NCI-H187 treated with DMSO at 0.1 percent for 48 hours (cell line): ENCODE measurements at places on chromosomes 6 and 20.

DNA sequence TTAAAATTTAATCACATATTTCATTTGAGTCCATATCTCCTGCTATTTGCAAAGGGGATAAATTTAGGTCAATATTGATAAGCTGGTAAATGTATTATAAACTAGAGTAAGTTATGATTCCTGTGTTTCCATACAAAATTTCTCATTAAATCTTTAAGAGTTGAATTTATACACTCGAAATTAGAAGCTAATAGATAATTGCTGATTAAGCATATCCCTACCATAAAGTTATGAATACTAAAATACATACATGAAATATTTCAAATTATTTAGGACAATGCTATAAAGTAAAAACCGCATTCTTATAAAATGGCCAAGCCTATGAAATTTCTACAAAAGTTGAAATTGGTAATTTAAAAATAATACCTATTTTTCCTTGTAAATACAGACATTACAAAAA, 71.5 kb downstream of the FAM184A start:
- DNase-seq, result no peak

- DNase-seq, result no peak
Measured at GRCh38 chr6:79598012-79598411, 33.1 kb upstream of the SH3BGRL2 start.

DNA sequence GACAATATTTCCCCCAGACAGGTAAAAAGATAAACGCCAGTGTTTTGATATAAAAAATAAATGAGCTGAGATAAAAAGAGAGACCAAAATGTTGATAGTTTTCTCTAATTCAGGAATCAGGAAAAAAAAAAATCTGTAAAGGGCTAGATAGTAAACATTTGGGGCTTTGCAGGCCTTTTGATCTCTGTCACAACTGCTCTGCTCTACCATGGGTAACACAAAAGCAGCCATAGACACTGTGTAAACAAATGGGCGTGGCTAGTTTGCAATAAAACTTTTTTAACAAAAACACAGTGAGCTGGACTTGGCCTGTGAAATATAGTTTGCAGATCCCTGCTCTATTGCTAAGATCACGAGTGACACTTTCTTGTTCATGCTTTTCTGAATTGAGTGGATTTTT, 219.1 kb upstream of the STXBP5 start:
- DNase-seq, result no peak

GRCh38 chr20:36728986-36729385, 16.9 kb downstream of the NDRG3 start:
- DNase-seq, result no peak

DNA sequence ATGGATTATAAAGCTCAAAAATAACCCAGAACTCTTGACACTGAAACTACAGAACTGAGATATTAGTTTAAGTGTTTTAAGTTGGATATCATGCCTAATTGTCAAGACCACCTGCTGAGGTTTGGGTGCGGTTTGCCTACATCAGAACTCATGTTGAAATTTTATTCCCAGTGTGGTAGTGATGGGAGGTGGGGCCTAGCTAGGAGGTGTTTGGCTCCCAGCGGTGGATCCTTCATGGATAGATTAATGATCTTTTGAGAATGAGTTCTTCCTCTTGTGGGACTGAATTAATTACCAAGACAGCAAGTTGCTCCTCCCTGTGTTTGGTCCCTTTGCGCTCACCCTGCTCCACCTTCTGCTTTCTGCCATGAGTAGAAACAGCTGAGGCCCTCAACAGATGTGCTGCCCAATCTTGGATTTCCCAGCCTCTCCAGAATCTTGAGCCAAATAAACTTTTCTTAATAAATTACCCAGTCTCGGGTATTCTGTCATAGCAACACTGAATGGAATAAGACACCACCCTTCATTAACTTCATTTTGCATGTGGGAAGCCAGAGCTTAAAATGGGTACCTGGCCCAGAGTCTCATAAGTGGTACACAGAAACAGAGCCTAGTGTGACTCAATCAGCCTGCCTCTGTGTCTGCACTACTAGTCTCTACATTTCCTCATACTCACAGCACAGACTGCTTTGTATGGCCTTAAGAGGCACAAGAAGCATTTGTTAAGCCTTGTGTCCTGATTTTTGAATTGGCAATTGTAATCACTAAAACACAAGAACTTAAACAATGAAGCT, 158.4 kb downstream of the IBTK start:
- DNase-seq, result no peak

DNA sequence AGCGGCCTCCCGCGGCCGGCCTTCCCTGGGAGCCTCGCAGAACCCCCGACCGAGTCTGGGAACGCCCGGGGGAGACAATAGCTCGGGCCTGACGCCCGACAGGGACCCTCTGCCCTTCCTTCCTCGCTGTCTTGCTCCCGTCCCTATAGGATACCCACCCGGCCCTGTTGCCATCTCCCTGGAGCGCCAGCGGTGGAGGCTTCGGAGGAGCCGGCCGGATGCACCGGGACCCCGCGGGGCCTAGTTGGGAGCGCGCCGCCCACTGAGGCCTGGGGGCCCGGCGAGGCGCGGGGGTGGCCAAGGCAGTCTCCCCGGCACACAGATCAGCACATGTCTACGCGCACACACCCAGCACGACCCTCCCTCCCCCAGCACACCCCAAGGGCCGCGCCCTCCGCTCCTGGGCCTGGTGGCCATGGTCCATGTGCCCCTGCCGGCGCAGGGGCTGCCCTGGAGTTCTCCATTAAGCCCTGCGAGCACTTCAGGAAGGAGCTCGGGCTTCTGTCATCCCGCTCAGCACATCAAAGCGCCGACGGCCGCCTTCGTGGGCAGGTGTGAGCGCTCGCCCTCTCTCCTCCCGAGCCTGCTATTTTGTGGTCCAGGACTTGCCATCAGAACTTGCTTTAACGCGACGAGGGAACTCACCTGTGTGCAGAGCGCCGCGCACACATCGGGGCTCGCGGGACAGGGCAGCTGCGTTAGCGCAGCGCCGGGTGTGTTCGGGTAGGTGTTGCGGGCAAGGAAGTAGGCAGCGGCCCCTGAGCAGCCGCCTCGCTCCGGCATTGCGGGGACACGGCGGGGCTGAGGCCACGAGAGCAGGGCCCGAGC, 3.7 kb downstream of the FOXF2 start:
- no peak for DNase-seq

GRCh38 chr6:106094261-106094963, 8.3 kb downstream of the PRDM1 start:
- no peak for DNase-seq

DNA sequence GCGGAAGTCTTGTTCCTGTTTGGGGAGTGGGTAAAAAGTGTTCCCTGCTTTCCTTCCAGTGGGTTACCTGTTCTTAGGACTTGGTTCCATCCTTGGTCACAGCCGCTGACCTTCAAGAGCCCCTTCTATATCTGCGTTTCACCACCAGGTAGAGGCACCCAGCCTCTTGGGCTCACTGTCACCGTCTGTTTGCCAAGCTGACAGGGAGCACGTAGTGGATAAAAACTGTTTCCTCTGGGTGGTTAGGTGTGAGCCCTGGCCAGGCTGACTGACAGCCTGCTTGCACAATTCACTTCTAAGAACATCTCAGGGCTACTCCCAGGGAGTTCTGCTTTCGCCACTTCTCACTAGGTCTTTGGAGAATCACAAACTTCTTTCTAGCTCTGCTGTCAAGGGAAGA, 1.8 kb upstream of the JPH2 start:
- DNase-seq, result no peak

DNA sequence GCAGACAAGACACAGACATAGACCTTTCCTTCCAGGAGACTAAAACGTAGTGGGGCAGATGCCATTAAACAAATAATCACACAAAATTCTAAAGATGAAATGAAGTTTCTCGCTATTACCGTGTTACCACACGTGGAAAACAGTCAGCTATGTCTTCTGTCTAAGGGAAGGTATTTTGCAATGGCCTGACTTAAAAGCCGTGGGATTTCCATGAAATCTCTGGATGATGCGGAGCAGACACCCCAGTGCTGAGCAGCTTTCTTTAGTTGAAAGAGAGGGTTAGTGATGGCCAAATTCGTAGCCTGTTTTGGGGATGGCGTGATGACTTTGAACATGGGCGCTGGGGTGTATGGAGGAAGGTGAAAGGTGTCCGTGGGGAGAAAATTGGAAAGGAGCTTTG, 281.8 kb downstream of the NRN1 start:
- no peak for DNase-seq

DNA sequence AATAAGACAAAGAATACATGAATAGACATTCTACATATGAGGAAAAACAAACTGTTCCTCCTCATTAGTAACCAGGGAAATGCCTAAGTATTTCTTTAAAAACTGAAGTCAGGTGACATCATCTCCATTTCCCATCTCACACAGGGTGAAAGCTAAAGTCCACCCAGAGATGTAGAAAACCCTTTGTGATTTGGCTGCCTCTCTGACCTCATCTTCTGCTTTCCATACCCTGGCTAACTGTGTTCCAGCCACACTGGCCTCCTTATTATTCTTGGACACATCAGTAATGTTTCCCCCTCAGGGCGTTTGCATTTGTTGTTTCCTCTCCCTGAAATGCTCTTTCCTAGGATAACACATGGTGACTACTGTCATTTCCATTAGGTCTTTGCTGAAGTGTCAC, 40.4 kb downstream of the ESF1 start:
- no peak for DNase-seq

GRCh38 chr6:144036064-144036834, 28.2 kb upstream of the PLAGL1 start:
- no peak for DNase-seq

DNA sequence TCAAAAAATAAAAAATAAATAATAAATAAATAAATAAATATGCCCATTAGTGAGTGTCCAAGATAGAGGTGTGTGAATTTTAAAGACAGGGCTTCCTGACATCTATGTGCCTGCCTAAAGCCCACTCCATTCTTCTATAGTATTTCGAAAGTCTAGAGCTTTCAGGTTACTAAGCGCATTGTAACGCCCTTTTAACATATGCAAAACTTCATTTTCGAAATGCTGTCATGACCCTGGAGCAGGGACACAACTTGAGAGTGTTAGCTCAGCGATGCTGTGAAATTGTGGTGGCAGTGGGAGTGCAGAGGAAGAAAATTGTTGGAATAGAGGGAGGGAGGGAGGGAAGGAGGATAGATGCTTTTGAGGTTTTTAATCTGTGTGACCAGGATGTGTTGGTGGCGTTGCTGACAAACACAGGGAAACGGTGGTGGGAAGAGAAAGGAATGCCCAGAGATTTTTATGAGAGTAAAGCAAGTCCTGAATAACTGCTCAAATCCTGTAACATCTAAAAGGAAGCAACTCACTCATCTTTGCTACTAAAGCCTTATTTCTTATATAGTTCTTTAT, 169.3 kb downstream of the ARID1B start:
- DNase-seq, result no peak

GRCh38 chr6:15260099-15260821, 14.4 kb downstream of the JARID2 start:
- no peak for DNase-seq

DNA sequence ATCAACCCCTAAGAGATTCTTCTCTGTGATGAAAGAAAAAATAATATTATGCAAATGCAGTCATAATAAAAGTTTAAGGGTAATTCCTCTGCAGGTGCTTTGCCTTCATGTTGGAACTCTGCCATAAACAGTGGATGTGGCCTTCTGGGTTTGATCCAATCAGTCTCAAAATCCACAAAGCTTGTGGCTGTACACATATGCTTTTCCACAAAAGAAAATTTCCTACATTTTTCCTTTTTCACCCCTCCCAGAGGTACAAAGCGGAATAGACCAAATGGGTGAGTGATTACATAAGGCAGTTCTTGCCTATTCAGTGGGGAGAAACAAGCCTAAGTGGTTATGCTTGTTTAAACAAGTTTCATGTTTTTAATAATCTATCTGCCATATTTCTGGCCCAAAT, 16.7 kb downstream of the CALHM5 start:
- no peak for DNase-seq

- DNase-seq, result no peak
Measured at GRCh38 chr20:15867899-15868298, 705.3 kb downstream of the KIF16B start.

GRCh38 chr6:145022199-145022796, 713.0 kb downstream of the EPM2A start:
- DNase-seq, result no peak

DNA sequence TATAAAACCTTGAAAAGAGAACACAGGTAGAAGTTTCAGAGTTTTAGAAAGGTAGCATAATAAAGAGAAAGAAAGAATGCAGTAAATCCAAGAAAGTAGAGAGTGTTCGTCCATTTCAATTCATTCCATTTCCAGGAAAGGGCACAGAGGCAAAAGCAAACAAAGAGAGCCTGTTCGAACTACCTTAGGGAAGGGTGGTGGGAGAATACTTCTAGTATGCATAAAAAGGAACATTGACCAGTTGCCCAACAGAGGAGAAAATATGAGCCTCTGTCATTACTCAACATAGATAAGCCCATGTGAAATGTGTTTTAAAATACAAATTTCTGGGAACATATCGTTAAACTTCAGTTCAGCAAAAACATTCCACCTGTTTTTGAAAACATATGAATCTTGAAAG, 60.6 kb downstream of the CYP39A1 start:
- no peak for DNase-seq

DNA sequence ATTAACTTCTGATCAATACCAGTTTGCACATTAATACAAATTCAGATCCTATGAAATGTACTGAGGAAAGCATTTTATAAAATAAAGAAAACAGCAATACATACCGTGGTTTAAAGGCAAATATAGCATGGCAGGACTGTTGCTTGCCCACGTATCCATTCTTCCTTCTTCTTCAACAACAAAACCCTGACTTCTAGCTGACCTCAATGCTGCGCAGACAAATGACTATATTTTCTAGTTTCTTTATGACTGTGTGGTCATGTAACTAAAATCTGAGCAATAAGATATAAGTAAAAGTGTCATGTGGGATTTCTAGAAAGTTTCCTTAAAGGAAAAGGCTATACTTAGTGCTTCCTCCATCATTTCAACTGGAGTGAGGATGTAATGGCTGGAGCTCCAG, 85.0 kb downstream of the CDC40 start:
- DNase-seq, result no peak

DNA sequence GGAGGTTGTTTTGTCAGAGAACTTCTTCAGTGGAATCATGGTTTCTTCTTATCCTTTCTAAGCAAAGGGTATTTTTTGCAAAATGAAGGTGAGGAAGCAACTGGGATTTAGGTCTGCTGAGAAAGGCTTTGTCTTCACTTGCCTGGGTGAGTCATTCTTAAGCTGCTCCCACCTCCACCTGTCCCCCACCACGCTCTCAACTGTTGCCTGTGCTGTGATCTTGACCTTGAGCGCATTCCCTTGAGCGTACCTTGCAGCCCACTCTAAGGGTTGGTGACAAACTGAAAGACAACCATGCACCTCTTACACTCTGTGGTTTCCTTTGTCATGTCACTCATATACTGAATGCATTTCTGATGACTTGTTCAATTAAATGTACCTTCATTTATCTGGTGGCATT, 641.1 kb downstream of the RNF144B start:
- DNase-seq, result no peak

DNA sequence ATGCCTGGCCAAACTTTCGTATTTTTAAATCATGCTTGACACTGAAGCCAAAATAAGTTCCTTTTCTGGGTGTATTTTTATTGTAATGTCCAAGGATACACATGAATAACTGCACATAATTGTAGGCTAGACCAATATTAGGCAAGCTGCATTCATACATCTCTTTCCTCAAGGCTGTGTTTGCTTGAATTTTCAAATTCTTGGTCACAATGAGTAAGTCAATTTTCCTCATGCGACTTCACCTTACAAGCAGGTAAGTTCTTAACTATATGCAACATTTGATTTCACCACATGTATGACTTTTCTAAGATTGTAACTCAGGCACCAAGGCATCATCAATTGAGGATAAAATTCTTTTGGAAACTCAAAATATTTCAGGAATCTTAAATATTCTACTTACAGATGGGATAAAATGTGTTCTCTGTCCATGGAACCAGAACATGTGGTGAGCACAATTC, 112.4 kb upstream of the ZNF217 start:
- no peak for DNase-seq
